ENCODE measurements at places on chromosomes 7 and 10.
A peak's percentile ranks its signal among the peaks of the same experiment; 100 is the strongest.

GRCh38 chr10:13271552-13272163 lies 28.2 kb downstream of the PHYH start:
- DNase-seq, result peak; percentile 32

GRCh38 chr10:102242118-102242485 lies 790 bp upstream of the PITX3 start:
- DNase-seq, result no peak

DNA sequence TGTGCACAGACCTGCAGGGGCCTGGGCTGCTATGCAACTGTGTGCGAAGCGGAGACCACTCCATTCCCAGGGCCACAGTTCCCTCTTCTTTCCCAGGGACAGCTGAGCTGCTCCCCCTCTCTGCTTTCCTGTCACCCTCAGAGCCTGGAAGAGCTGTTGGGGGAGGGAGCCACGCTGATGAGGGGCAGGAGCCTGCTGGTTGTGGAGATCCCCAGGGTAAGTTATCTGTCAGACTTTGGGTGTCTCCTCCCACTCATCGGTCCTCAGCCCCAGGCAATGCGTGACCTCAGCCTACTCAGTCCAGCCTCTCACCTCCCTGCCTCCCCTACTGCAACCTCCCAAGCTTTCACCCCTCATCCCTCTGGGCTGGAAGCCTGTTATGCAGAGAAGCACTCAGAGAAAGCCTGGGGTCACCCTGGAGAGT lies 53.5 kb downstream of the ZNF467 start:
- DNase-seq, result no peak

DNA sequence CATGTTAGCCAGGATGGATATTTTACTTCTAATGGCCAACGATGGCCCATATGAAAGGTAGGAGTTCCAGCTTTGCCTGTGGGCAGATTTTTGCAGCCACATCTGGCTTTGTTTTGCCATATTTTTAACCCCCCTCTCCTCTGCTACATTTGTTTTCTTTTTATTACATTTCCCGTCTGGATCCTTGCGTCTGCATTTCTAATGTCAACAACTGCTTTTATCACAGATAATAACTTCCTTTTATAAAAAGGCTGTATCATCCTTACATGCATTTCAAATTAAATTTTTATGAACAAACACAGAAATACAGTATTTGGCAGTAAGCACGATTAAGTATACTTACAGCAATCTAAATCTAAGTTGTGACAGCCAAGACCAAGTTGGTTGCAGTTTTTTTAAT lies 156.0 kb downstream of the BAMBI start:
- no peak for DNase-seq

DNA sequence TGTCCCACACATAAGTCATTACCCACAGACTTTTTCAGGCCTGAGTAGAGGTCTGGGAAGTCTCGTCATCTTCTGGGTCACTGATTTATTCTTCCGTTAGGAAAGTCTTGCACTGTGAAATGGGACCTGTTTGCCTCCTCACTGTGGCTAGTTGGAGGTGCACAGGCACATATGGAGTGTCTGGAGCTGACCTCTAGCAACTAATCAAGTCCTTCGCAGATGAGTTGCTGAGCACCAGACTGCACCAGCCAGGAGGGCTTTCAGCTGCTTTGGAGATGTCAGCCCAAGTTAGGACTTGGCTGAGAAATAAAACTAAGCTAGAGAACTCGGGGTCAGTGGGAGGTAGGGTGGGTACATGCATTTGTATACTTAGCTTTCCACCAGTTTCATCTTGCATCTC lies 578.0 kb downstream of the GRID1 start:
- no peak for DNase-seq

- DNase-seq, result no peak
Observed at GRCh38 chr7:79009647-79010046, 443.8 kb downstream of the MAGI2 start.

DNA sequence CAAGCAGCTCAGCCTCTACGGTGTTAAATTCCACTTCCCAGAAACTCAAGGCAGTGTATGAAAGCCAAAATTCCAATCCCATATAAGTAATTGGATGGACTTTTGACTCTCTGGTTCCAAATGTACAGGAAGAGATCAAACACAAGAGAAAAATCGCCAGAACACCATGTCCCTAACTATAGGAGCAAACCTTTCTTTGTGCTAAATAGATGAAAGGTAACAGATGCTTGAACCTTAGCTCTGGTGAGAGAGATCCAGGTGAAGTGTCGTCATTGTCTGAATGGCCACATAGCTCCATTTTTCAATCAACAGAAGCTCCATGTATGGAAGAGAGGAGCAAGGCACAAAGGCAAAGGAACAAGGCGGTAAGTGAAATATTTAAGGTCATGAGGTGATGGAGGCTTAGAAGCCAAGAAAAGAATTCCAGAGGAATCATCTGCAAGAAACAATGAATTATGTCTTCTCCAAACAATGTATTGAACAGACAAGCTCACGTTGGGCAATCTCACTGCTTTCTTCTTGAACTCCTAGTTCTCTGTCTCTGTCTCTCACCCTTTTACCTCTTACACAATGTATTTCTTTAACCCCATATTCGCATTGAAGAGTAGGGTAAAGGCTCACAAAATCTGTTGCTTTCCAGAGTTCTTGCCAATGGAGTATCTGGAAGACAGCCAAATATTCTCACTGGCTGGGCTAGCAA lies 585.1 kb downstream of the GATA3 start:
- DNase-seq, result no peak

DNA sequence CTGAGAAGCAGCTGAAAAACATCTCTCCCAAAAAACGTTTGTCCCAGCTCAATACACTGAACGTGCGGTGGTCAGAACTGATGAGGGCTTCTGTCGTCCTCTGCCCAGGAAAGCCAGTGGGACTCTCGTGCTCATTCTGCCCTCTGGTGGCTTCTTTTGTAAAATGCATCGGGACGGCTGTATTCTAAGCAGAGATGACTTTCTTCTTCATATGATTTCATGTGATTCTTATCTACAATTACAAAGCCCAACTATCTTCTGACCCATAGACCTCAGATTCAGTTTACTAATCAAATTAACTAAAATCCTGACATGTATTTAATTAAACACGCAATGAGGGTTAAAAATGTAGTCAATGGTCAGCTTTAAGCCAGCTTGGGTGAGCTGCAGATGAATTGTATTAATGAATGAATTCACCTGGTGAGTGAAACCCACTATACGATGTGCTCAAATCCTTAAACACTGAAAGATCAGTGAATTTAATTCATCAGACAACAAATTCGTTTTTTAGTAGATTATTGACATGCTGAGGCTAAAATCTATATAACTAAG lies 117.6 kb upstream of the FAM204A start:
- DNase-seq, result peak; percentile 37

GRCh38 chr10:110672580-110672919 lies 28.4 kb downstream of the RBM20 start:
- DNase-seq, result no peak

DNA sequence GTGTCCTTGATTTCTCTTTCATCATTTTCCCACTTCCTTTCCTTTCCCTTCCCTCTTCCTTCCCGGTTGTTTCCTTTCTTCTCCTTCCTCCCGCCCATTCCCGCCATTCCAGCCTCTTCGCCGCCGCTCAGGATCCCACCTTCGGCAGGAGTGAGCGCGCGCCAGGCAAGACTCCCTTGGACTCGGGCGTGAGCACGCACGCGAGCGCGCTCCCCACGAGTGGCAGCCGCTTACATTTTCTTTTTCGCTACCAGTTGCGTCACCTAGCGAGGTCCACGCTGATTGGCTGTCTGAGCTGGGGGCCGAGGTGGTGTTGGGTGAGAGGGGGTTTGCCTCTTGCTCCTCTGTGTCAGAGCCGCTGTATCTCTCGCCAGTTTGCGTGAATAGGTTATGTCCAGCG lies 11.8 kb downstream of the ZAN start:
- DNase-seq, result peak; percentile 18

DNA sequence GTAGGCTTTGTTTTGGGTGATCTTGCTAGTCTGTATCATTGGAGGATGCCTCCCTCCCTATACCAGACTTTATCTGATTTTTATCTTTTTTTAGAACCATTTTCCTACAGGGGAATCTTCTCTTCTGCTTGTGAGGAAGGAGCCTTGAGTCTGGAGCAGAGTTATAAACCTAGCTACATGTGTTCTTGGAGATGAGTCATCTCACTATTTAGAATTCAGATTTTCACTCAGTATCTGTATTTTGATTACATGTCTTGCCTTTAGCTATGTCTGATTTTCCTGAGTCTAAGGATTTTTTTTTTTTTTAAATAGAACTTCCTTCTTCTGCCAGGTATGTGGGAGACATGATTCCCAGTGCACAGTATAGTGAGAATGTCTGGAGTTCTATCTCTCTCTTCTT lies 211.6 kb upstream of the MBL2 start:
- DNase-seq, result no peak

GRCh38 chr7:142348100-142348499 lies 90.2 kb upstream of the PRSS58 start:
- DNase-seq, result no peak

DNA sequence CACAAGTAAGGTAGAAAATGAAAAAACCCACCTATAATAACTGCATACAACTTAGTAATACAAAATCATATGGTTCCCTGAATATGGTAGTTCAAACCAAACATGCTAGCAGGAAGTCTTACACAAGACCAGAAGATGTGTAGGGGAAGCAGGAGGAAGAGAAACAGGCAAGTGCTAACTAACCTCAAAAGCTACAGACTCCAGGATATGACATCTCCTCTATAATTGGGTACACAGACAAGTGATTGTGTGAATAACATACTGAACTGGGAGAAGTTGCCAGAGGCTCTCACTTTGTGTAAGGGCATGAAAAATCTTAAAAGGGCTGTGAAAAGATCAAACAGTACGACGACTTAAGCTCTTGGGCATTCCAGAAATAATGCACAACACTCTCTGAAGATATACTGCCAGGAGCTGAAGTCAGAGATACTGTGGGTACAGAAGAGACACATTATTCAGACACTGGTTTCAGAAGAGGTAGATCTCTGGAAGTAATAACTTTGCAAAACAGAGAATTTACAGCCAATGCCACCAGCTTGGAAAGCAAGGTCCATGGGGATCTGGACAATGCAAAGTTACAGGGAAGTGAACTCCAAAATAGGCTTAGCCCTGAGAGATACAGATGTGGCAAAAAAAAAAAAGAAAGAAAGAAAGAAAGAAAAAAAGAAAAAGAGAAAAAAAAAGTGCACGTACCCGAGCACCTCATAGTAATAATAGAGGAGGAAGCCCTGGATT lies 767.2 kb downstream of the TNS3 start:
- DNase-seq, result no peak

DNA sequence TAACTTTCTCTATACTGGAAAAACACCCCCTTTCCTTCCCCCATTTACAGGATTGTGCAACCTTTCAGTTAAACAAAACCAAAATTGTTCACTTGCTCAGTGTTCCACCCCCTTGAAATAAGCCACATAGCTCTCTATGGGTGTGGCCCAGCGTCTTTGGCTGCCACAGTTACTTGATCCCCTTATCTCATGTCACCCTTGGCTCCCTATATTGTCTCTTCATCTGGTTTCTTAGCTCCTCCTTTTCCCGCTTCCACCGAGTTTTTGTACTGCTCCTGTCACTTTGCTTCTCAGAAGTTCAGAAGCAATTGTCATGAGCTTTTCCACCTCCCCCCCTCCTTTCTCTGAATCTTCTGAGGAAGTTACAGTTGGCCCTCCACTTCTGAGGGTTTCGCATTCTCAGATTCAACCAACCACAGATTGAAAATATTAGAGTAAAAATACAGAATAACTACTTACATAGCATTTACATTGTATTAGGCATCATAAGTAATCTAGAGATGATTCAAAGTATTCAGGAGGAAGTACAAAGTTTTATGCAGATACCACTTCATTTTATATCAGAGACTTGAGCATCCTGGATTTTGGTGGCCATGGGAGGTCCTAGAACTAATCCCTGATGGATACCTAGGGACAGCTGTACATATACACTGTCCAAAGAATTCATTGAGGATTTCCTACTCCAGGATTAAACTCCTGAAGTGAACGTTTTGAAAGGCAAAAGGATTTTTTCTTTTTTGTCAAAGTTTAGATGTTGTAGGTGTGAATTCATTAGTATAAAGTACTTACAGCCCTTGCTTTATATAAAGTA lies 60.4 kb downstream of the ADD3 start:
- DNase-seq, result peak; percentile 64

GRCh38 chr10:11698691-11699549 lies 43.3 kb upstream of the ECHDC3 start:
- DNase-seq, result no peak

DNA sequence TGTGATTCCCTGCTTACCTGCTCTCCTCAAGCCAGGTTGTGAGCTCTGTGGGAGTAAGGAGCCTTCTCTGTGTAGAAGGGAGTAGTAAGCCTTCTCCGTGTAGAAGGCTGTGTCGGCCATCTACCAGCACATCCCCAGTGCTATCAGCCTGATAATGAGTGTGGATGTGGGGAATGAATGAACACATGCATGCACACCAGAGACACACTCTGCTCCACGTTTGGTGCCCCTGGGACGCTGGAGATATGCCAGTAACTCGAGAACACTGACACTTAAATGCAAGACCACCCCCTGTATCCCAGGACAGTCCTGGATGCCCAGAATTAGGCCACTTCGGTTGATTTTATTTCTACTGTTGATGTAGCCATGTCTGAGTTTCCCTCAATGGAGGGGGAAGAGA lies 21.1 kb upstream of the GPR26 start:
- no peak for DNase-seq

- no peak for DNase-seq
Observed at GRCh38 chr10:76257816-76258215, 826.4 kb downstream of the LRMDA start.

- DNase-seq, result no peak
Observed at GRCh38 chr7:5595545-5596045, 172.0 kb upstream of the TNRC18 start.

GRCh38 chr7:43533801-43534479 lies 49.0 kb upstream of the STK17A start:
- DNase-seq, result no peak

- DNase-seq, result no peak
Observed at GRCh38 chr10:70007116-70007820, 45.4 kb upstream of the MACROH2A2 start.

DNA sequence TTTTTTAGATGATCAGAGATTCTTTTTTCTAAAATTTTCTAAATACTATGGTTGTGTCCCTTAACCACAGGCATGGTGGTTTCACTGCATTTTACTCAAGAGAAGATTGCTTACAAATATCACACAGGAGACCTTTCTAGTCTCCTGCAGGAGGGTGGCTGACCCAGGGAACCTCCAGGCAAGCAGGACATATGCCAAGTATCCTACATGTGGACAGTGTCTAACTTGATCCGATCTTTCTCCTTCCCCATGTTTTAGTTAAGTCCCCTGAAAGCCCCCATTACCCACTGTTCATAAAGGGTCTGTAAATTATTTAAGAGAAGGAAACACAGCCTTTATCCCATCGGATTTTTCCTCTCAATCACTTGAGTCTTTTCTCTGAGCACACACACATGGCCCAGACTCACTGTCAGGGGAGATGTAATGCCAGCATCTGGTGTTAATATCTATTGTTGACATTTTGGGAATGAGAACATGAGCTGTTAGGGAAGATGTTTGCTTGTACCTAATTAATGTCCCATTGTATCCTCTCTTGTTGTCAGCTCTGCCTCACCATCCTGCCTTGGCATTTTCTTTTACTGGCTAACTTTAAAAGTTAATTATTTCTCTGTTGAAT lies 755.2 kb downstream of the AUTS2 start:
- DNase-seq, result no peak
